ENCODE measurements at places on chromosomes 4 and X.
A peak's percentile ranks its signal among the peaks of the same experiment; 100 is the strongest.

GRCh38 chr4:144591401-144591800, 54.6 kb upstream of the HHIP start:
- DNase-seq: peak; percentile 75

GRCh38 chr4:66351761-66352160, 681.5 kb upstream of the EPHA5 start:
- DNase-seq: no peak

DNA sequence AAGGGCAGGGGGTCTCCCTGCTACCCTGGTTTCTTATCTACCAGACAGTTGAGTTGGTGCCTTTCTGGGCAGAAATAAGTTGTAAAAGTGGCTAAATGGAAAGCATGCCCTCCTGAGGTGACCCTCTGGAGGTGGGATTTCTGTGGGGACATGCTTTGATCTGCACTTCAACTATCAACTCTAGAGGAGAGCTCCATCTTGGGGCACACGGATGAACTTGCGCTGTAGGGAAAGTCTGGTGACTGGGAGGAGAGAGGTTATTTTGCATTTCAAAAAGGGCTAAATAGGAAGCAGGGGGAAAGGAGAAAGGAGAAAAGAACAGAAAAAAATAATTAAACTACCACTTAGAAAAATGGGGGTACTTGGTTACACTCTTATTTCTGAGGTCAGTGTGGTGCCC, 12.7 kb upstream of the RHOXF2B start:
- no peak for DNase-seq

DNA sequence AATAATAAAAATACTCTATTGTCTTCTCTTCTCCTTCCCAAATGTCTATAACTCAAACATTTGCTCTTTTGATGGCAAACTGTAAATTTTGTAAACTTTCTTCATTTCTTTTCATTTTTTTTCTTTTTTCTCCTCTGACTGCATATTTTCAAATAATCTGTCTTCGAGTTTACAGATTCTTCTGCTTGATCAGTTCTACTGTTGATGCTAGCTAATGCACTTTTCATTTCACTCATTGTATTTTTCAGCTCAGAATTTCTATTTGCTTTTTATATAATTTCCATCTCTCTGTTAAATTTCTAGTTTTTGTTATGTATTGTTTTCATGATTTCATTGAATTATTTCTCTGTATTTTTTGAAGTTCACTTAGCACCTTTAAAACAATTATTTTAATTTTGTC, 646.8 kb upstream of the INTU start:
- DNase-seq: no peak
